ENCODE measurements at places on chromosomes 1 and 21. TPM values are rescaled to one million over a fixed set of nuclear protein-coding genes. Genes with fewer than 3 reads are reported as not detected.

GRCh38 chr1:24915816-24916602, 14.1 kb downstream of the RUNX3 start:
- DNase-seq, result no peak

GRCh38 chr1:93904228-93904627, 5.0 kb downstream of the GCLM start:
- no peak for DNase-seq

- DNase-seq, result no peak
These were observed 66.5 kb upstream of the CAMK1G start for GRCh38 chr1:209516771-209517680.

GRCh38 chr1:212401042-212401441, 13.6 kb downstream of the PACC1 start:
- no peak for DNase-seq

Gene GSTM5
- total RNA-seq, result not detected

Gene PAX7
- total RNA-seq, result not detected

Gene FOXD3
- total RNA-seq, result not detected
